Regular cardiac myocyte (primary cell): ENCODE measurements at places on chromosomes 12 and 14. TPM values are rescaled to one million over a fixed set of nuclear protein-coding genes. Genes with fewer than 3 reads are reported as not detected.

The GPR84 gene
- total RNA-seq: not detected in 2 replicates

The MVK gene
- total RNA-seq: 7.3 and 14.0 TPM in 2 replicates

The KRT6A gene
- total RNA-seq: 0.96 and 1.4 TPM in 2 replicates

The CBLN3 gene
- 1.5 and 5.9 TPM in 2 replicates for total RNA-seq

The GLIPR1L2 gene
- total RNA-seq: 0.19 and 2.3 TPM in 2 replicates

The BICDL1 gene
- 0.28 and 0.38 TPM in 2 replicates for total RNA-seq

The ANP32D gene
- not detected in 2 replicates for total RNA-seq

The NPFF gene
- not detected in 2 replicates for total RNA-seq

The NELL2 gene
- total RNA-seq: not detected in 2 replicates

The GPR135 gene
- total RNA-seq: 1.7 and 3.1 TPM in 2 replicates

The SLCO1B3 gene
- not detected in 2 replicates for total RNA-seq

The HDAC7 gene
- 23.7 and 35.3 TPM in 2 replicates for total RNA-seq

The LBHD2 gene
- total RNA-seq: not detected in 2 replicates

The SSTR1 gene
- 0.77 and 1.1 TPM in 2 replicates for total RNA-seq

The ZFYVE21 gene
- total RNA-seq: 47.1 and 55.0 TPM in 2 replicates

The HOXC13 gene
- under 0.01 TPM in 1 of 2 replicates, not detected in the other for total RNA-seq

The GPR68 gene
- total RNA-seq: 0.96 and 2.3 TPM in 2 replicates

The SEC23A gene
- total RNA-seq: 498 and 586 TPM in 2 replicates

The HSP90AA1 gene
- 1,098 and 2,123 TPM in 2 replicates for total RNA-seq

The ANGEL1 gene
- 5.4 and 9.3 TPM in 2 replicates for total RNA-seq

The CALM1 gene
- total RNA-seq: 236 and 414 TPM in 2 replicates

The MYF5 gene
- not detected in 2 replicates for total RNA-seq

The CD27 gene
- total RNA-seq: not detected in 2 replicates

The SLC25A47 gene
- total RNA-seq: under 0.01 TPM in 1 of 2 replicates, not detected in the other

The KRT75 gene
- not detected in 2 replicates for total RNA-seq

The KRT6C gene
- total RNA-seq: not detected in 2 replicates
